ENCODE measurements at places on chromosomes 5 and 9.

- no peak for DNase-seq
These were observed 31.6 kb upstream of the F2RL1 start for GRCh38 chr5:76787237-76787636.

DNA sequence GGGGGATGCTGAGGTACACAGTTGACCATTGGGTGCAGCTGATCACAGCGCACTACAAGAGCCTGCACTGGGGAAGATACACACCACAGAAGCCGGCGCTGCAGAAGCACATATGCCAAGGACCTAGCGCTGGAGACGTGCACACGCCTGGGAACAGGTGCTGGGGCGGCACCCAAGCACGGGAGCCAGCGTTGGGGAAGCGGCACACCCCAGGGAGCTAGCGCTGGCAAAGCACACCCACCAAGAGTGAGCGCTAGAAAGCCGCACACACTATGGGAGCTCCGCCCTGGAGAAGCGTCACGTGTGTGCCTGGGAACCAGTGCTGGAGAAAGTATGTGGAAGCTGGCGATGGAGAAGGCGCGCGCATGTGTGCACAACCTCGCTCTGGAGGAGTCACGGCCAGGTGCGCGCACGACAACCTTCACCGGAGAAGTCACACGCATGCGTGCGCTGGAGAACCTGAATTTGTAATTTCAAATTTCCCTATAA lies 4.5 kb downstream of the FANCC start:
- no peak for DNase-seq

DNA sequence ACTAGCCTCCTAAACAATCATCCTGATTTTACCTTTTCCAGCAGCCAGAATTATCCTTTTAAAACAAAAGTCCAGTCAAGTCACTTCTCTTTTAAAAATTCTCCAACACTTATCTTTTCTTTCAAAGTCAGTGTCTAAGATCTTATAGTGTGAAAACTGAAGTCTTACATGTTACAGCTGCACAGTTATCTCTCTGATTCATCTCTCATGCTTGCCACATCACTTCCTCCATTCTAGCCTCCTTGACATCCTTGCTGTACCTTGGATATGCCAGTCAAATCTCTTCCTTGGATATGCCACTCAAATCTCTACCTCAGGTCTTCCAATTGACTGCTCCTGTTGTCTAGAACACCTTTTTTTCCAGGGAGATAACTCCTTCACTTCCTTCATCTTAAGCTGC lies 361.7 kb upstream of the FTMT start:
- no peak for DNase-seq

DNA sequence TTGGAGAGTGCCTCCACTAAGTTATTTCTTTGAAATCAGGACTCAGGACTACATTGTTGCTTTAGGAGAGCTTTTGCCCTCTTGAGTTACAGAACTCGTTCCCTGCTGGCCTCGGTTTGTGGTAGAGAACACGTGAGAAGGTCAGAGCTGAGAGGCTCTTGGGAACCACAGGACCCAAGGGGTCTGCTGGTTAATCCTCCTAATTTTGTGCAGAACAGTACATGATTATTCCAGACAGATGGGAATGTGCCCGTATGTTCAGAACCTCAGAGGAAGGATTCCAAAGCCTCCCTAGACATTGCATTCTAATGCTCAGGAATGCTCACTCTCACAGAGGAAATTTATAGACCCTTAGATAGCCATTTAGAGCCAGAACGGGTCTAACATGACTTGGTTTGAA lies 25.2 kb upstream of the BASP1 start:
- no peak for DNase-seq

GRCh38 chr5:136210259-136210658 lies 17.3 kb upstream of the SMIM32 start:
- DNase-seq = no peak

DNA sequence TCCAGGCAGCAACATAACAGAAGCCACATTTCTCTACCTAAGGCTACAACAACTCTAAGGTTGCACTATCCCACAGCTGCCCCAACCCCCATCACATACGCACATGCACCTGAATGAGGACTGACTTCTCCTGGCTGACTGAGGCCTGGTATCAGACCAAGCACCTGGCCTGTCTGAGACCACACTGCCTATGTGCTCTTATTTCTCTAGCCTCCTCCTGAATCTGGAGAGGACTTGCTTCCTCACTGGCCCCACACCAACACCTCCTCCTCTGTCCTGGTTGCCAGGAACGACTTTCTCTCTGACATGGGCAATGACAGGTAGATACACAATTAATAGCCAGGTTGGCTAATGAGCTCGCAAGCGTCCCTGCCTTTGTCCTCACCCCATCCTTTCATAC lies 14.9 kb upstream of the VDAC1 start:
- no peak for DNase-seq

DNA sequence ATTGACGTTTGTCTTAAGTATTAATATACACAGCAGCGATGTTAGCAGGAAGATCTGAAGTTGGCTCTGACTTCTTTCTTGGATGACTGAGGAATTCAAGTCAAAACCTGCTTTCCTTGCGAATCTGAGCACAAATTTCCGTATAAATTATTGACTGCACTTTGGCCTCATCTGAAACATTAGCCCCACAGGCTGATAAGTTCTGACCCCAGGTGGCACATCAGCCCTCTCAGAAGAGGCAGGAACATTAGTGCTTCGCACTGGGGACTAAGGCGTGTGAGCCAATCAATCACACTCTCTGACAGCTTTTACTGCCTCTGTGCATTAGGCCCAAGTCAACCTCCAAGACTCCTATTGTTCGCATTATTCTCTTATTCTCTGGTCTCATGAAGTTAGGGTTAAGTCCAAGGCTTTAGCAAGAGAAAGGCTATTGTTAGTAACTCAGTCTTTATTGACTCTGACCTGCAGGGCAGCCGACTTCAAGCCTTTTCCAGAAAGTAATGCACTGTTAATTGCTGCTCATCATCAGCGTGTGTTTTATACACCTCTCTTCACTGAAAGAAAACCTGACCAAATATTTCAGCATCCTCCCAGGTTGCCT lies 84.2 kb downstream of the ZNF608 start:
- no peak for DNase-seq

- DNase-seq = no peak
These were observed 219.4 kb downstream of the SPOCK1 start for GRCh38 chr5:137279521-137280231.

- no peak for DNase-seq
These were observed 236.6 kb downstream of the CDK5RAP2 start for GRCh38 chr9:120343416-120343815.

- DNase-seq = no peak
These were observed 49.9 kb upstream of the TTC23L start for GRCh38 chr5:34789021-34789531.

DNA sequence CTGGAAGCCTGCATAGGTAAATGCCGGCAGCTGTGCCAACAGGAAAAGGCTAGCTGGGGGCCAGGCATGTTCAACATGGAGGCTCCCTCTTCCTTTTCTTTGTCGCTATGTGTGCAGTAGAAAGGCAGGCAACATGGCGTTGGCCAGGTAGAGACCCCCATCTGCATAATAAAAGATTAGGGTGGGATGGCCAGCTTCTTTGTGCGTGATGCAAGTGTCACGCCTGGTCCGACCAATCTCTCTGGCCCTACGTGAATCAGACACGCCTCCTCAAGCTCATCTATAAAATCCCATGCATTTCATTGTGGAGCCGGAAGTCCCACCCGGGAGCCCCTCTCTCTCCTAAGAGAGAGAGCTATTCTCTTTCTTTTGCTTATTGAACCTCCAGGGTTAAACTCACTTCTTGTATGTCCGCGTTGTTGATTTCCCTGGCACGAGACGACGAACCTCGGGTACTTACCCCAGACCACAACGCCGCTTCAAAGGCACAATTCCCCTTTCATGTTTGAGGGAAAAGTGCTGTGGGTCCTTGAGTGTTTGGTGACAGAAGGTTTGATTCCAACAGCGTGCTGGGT lies 25.0 kb upstream of the C5orf47 start:
- peak; percentile 37 for DNase-seq

GRCh38 chr5:73528248-73528647 lies 30.0 kb downstream of the BTF3 start:
- no peak for DNase-seq

- DNase-seq = no peak
These were observed 43.1 kb downstream of the HRH2 start for GRCh38 chr5:175700991-175701390.

DNA sequence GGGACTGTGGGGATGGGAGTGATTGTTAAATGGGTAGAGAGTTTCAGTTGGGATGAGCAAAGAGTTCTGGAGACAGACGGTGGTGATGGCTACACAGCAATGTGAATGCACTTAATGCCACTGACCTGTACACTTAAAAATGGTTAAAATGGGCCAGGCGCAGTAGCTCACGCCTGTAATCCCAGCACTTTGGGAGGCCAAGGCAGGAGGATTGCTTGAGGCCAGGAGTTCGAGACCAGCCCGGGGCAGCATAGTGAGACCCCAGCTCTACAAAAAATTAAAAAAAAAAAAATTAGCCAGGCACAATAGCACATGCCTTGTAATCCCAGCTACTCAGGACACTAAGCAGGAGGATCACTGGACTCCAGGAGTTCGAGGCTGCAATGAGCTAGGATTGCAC lies 7.7 kb downstream of the LMAN2 start:
- no peak for DNase-seq

DNA sequence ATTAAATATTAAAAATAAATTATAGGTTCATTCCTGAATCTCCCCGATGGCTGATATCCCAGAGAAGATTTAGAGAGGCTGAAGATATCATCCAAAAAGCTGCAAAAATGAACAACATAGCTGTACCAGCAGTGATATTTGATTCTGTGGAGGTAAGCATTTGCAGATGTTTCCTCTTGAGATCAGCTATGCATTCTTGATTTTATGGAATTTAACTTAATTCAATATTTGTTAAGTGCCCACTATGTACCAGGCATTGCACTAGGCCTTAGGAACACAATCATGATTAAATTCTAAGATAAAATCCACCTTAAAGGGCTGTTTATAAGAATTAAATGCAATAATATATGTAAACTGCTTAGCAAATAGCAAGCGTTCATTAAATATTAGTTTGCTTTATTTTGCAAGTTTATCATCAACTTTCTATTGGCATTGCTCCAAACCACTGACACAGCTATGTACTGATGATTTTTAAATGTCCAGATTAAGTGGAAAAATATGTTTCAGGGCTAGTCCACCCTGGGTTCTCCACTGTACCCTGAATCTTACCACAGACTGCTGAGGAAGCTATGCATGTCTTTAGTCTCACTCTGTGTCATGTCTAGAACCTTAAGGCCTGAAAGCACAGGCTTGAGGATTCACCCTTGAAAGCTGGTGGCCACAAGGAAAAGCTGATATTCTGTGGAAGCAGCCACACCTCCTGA lies 33.2 kb downstream of the SLC22A4 start:
- no peak for DNase-seq

DNA sequence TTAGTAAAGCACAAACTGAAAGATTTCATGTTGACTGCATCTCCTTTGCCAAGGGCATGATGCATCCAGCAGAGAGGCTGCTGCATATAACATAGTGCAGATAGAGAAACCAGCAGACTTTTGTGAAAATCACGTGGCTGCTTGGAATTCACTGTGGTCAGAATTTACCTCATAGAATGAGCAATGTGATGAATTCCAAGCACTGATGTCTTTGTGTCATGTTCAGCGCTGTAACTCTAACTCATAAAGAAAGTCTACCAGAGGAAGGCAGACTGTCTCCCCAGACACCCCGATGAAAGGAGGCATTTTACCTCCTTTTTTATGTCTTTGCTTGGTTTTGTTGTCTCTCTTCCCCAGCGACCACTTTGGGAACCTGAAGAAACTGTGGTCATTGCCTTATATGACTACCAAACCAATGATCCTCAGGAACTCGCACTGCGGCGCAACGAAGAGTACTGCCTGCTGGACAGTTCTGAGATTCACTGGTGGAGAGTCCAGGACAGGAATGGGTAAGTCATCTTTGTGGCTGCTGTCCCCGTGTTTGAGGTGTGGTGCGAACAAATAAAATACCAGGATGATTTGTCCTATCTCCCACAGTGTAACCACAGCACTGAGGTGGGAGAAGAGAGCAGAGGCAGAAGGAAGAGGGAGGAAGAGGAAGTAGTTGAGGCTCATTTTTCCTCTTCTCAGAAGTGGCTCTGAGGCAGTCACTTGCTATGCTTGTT lies 42.0 kb downstream of the ITK start:
- DNase-seq = peak; percentile 74

DNA sequence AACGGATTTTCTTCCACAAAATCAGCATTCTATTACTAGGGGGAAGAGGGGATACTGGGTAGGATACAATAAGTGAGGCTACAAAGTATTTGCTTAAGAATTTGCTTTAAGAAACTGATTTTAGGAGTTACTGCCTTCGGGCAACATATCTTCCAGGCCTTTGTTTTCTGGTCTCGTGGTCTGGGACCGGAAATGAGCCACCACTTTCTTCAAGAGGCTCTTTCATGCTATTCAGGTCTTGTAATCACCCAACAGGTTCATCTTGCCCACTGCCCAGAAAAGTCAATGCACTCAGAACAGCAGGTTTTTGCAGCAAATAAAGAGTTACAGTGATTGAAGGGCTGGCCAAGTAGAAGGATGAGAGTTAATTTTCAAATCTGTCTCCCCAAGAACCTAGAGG lies 6.6 kb upstream of the AOPEP start:
- DNase-seq = no peak

DNA sequence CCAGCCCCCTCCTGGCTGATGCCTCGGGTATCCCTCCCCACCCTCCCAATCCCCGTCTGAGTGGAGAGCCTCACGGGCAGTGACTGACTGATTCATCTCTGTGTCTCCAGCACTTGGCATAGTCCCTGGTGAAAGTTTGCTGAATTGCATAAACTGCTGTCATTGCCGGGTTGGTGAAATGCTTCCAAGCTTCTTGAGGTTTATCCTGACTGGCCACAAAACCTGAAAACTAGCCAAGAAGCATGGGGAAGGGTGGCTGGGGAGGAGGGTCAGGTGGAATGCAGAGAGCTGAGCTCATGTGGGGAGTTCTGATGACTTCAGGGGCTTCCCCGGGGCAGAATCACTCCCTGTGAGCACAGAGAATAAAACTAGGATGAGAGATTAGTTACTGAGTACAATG lies 56.9 kb upstream of the GGTA1 start:
- no peak for DNase-seq

GRCh38 chr9:31574006-31574765 lies 810.3 kb upstream of the ACO1 start:
- DNase-seq = no peak

DNA sequence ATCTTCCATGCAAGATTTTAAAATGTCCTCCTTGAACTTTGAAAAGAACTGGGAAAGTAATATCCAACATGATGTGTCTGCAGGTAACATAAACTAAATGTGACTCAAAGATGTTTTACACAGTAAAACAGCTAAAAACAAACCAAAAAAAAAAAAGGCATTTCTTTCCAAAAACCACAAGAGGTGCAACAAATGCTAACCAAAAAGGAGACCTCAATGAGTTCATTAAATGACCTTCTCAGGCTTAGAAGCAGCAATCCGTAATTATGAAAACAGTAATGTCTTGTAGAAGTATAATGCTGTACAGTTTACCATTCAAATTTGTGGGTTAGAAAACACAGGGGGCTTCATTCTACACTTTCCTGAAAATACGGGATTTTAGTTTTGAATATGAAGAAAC lies 2.5 kb downstream of the RNF145 start:
- no peak for DNase-seq

GRCh38 chr5:163569284-163569683 lies 63.9 kb downstream of the MAT2B start:
- DNase-seq = no peak
